ENCODE measurements at places on chromosomes 3 and 15. TPM values are rescaled to one million over a fixed set of nuclear protein-coding genes. Genes with fewer than 3 reads are reported as not detected.

- H3K4me1 ChIP-seq: peaks cover 36% of the 10 kb centered on the region
- H3K27ac ChIP-seq: no peak overlapping the region
- DNase-seq: no peak
- H3K27me3 ChIP-seq: no peaks in the 10 kb centered on the region
- H3K36me3 ChIP-seq: peaks cover 16% of the 10 kb centered on the region
- no peak overlapping the region for H3K4me3 ChIP-seq
Observed at GRCh38 chr3:32885283-32885901, 66.1 kb upstream of the CCR4 start.

DNA sequence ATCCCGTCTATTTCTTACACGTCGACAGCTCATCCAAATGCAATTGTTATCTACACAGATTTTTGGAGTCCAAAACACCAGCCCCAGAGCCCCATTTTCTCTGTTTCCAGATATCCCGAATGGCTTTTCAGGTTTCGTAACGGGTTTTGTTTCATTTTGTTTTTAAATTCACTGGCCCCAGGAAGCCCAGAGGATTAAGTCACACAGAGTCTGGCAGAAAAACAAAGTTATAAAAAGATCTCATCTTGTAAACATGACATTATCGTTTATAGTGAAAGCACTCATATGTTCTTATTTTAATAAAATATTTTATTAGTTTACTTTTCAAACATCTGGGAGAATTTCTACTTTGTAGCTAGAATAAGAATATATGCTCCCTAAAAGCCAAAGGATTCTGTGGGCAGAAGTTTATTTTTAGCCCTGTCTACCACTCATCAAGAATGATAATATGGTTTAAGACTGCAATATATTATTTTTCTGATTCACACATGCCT is 149.3 kb upstream of the SLC2A2 start:
- no peaks in the 10 kb centered on the region for H3K36me3 ChIP-seq
- peaks cover 21% of the 10 kb centered on the region for H3K4me1 ChIP-seq
- no peak overlapping the region for H3K4me3 ChIP-seq
- no peak overlapping the region for H3K27ac ChIP-seq

Gene GOLGA8Q
- not detected for total RNA-seq

DNA sequence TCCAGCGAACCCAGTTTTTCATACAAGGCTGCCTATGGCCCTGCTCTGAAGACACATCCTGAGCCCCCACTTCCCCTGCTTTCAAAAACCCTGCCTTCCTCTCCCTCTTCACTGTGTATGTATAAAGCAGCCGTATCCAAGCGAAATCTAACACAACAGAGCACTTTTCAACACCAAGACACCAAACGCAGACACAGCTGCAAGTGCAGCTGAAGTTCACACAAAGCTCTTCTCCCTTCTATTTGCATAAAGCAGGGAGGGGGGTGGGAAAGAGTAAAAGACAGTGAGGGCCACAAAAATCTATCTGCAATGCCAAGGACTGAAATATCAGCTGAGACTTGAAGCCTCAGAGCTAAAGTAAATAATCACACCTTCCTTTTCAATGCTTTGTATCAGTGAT is 35.1 kb upstream of the CSPG5 start:
- no peak for DNase-seq
- no peak overlapping the region for H3K27ac ChIP-seq
- no peaks in the 10 kb centered on the region for H3K27me3 ChIP-seq
- no peak overlapping the region for H3K4me3 ChIP-seq
- H3K4me1 ChIP-seq: no peaks in the 10 kb centered on the region
- H3K36me3 ChIP-seq: peaks cover 24% of the 10 kb centered on the region

- no peak overlapping the region for H3K27ac ChIP-seq
- DNase-seq: no peak
- no peaks in the 10 kb centered on the region for H3K36me3 ChIP-seq
- H3K27me3 ChIP-seq: no peaks in the 10 kb centered on the region
- no peaks in the 10 kb centered on the region for H3K4me1 ChIP-seq
- no peak overlapping the region for H3K4me3 ChIP-seq
Observed at GRCh38 chr3:106035619-106036018, 166.8 kb upstream of the CBLB start.

Data from neural progenitor cell (in vitro differentiated cells).